NCI-H1105 treated with DMSO at 0.1 percent for 48 hours (cell line): ENCODE measurements at places on chromosomes 7 and 10.

GRCh38 chr7:83872501-83872900 is 223.6 kb upstream of the SEMA3E start:
- DNase-seq: peak; percentile 48

- no peak for DNase-seq
Measured at GRCh38 chr7:24463474-24463873, 109.8 kb upstream of the PALS2 start.

GRCh38 chr7:94912085-94912484 is 4.7 kb downstream of the PPP1R9A start:
- no peak for DNase-seq

DNA sequence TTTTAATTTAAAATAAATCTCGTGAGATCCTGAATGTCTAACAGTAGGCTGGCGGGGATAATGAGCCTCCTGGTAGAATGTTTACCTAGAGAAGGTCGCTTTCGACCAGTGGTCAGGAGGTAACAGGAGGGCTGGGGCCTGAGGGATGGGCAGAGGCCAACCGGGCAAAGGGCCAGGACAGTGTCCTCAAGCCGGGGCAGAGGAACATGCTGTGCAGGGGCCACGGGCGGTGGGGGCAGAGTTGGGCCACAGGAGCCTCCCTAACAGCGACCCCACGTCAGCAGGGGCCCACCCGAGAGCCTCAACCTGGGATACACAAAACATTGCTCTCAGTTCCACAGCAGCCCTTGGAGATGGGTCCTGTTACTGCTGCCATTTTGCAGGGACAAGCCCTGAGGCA is 14.5 kb downstream of the CFAP46 start:
- no peak for DNase-seq

DNA sequence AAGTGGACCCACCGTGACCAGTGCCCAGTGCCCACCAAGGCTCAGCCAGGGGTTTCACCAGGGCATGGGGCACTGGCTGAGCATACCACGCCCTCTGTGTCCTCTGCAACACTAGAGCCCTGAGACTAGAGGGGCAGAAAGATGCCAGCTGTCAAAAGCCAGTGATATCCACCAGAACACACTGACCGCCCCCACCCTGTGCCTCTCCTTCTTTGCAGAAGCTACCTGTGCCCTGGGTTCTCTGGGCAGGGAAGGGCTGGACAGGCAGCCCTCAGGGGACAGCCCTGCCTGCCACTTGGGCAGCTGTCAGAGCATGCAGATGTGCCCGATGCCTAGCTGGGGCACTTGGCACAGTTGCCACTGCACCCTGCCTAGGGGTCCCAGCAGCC is 494 bp downstream of the VSIR start:
- DNase-seq: no peak

DNA sequence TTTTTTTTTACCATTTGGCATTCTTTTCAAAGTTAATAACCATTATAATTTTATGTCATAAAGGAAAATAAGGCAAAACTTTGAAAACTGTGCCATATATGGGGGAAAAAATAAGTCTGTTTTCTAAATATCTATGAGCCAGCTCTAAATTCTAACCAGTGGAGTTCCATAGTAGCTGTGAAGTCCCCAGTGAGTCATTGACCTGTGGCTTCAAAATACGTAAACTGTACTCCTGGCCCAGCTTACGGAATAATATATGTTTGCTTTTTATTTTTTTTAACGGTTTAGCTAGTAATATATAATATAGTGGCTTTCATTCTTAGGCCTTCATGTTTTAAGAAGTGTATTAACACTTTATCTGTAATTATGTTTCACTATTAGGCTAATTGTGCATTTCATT is 20.5 kb downstream of the ZRANB1 start:
- DNase-seq: no peak
